Left renal pelvis (tissue), 4 donors: ENCODE measurements at places on chromosomes 1 and 21. TPM values are rescaled to one million over a fixed set of nuclear protein-coding genes. Genes with fewer than 3 reads are reported as not detected.
A peak's percentile ranks its signal among the peaks of the same experiment; 100 is the strongest.

DNA sequence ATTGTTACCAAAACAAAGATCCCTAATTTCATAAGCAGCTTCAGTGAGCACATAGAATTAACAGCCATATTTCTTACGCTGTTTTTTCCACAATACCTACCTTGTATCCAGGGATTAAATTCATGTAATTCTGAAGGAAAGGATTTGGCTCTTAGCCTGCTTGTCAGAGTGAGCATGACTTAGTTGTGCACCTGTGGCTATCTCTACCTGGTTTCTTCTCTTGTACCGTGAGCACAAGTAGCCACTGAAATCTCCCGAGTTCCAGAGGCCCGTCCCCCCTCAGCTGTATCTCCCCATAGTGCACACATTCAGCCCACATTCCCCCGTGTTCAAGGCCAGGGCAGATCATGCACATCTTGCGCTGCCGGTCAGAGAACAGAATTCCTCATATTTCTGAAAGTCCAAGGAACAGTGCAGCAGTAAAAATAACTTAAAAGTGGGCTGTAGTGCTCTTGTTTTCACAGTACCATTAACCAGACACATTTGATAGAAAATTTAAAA lies 2.3 kb downstream of the TENT5C start:
- DNase-seq, result no peak

DNA sequence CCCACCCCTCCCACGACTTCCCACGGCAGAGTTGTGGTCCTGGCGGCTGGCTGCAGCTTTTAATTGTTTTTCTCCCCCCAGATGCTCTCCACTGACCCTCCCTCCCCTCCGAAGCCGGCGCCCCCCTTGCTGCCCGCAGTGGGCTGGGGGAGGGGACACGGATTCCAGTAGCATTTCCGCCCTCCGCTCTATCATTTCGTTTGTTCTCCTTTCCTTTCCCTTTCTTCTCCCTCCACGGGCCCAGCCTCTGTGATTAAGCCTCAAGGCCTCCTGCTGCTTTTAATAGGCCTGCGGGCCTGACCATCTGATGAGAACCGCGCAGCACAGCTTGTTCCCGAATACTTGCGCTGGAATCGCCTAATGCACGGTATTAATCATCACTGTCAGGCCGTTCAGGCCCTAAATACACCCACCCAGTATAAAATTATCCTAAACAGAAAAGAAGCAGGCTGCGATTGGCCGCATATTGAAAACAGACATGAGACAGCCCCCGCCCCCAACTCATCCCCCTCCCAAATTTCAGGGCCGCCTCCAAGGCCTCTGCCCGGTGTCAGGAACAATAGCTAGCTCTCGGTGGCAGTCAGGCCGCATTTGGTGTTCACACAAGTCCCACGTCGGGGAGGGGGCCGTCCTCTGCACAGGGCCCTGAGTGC lies 102.0 kb upstream of the ARHGEF16 start:
- DNase-seq, result peak; percentile 36

- DNase-seq, result no peak
Measured at GRCh38 chr1:17614586-17614985, 75.1 kb downstream of the ARHGEF10L start.

- no peak for DNase-seq
Measured at GRCh38 chr1:18541046-18541795, 60.5 kb downstream of the KLHDC7A start.

GRCh38 chr1:6137758-6138157 lies 42.4 kb downstream of the CHD5 start:
- no peak for DNase-seq

- DNase-seq, result no peak
Measured at GRCh38 chr1:34270181-34270580, 93.5 kb downstream of the C1orf94 start.

DNA sequence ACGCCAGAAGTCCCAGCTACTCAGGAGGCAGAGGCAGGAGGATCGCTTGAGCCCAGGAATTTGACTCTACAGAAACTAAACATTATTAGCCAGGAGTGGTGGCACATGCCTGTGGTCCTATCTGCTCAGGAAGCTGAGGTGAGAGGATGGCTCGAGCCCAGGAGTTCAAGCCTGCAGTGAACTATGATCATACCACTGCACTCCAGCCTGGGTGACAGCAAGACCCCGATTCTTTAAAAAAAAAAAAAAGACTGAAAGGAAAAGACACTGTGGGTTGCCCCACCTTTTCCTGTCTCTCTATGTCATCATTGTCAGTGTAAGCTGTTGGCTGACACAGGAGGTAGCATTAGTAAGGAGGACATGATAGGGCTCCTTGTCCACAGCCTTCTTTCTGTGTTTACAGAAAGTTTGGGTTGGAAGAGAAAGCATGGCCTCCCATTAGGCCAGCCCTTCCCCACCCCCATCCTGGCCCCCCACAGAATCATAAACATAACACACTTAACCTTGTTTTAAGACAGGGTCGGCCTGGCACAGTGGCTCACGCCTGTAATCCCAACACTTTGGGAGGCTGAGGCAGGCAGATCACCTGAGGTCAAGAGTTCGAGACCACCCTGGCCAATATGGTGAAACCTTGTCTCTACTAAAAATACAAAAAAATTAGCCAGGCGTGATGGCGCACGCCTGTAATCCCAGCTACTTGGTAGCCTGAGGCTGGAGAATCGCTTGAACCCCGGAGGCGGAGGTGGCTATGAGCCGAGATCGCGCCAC lies 20.6 kb upstream of the RCAN3 start:
- no peak for DNase-seq

DNA sequence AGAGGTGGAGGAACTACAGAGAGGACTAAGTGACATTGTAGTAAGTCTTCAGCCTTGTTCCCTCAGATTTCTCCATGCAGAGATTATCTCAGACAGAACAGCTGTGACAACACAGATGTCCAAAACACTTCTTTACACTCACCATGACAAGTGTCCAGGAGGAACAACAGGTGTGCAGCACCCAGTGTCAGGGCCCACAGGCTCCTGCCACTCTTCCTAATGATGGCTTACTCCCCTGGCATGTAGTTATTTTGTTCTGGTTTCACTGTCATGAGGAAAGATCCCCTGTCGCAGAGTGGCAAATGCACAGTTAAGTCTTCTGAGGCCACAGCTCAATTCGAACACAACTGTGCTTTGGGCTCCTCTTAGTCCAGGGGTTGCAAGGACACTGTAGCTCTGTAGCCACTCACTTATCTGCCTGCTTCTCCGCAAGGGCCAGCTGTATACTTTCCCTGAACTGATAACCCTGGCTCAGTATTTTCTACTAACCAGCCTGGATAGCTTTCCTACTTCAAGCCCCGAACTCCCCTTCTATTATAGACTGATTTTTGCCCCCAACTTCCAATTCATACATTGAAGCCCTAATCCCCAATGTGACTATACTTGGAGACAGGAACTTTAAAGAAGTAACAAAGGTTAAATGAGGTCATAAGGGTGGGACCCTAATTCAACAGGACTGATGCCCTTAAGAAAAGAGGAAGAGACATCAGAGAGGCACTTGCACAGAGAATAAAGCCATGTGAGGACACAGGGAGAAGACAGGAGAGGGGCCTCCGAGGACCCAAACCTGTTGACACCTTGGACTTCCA lies 11.1 kb downstream of the PDZK1 start:
- no peak for DNase-seq

- DNase-seq, result no peak
Measured at GRCh38 chr1:160520999-160521398, 2.1 kb downstream of the SLAMF6 start.

DNA sequence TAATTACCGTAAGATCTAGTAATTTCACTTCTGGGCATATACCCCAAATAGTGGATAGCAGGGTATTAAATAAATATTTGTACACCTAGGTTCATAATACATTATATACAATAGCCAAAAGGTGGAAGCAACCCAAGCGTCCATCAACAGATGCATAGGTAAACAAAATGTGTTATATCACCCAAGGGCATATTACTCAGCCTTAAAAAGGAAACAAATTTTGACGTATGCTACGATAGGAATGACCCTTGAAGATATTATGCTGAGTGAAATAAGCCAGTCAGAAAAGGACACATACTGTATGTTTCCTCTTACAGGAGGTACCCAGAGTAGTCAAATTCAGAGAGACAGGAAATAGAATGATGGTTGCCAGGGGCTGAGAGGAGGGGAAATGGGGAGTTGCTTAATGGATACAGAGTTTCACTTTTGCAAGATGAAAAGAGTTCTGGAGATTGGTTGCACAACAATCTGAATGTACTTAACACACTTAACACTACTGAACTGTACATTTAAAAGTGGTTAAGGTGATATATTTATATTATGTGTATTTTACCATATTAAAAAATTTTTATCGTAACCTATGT lies 36.6 kb upstream of the KCTD3 start:
- DNase-seq, result no peak

DNA sequence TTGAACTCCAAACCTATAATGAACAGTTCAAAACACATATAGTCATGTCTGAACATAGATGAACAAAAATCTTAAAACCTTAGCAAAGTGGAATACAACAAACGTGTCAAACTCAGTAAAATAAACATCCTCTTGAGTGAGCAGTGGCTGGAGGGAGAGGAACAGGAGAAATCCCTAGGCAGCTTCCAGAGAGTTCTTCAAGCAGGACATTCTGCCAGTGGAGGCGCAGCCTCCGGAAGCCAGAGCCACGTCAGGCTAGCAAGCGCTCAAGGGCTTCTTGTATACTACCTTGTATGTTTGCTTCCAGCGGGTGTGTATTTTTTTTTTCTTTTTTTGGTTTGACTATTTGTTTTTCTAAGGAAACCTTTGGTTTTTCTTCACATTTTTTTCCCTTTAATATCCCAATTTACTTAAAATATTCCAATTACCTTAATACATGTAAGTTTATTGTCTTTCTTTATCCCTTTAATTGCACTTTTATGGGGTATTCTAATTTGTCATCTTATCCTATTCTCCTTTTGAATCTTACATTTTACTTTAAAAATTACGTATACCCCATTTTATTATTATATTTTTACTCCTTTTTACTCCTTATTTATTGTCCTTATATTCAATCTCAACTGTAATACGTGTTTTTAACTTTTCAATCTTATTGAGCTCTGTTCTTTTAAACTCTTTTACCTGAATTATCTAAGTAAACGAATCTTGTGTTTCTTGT lies 42.0 kb downstream of the COLGALT2 start:
- DNase-seq, result no peak

DNA sequence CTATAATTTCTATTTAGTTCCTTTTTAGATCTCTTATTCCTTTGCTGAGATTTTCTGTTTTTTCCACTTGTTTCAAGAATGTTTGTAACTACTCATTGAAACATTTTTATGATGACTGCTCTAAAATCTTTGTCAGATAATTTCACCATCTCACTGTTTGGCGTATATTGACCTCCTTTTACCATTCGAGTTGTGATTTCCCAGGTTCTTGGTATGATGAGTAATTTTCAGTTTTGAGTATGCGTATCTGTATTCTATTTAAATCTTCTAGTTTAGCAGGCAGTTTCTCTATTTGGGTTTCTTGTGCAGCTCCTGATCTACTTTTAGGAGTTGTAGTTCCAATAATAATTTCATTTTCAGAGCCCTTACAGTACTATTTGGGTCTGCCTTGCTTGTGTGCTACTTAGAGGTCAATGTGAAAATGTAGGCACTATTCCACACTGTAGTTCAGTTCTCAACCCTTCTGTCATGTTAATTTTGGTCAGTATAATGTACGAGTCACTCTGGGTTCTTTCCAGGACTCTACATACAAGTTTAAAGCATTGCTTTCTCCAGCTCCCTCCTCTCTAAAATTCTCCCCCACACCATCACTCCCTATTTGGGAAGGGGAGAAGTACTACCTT lies 115.5 kb downstream of the ACBD6 start:
- DNase-seq, result no peak

- DNase-seq, result no peak
Measured at GRCh38 chr1:213980906-213981305, 6.9 kb upstream of the PROX1 start.

DNA sequence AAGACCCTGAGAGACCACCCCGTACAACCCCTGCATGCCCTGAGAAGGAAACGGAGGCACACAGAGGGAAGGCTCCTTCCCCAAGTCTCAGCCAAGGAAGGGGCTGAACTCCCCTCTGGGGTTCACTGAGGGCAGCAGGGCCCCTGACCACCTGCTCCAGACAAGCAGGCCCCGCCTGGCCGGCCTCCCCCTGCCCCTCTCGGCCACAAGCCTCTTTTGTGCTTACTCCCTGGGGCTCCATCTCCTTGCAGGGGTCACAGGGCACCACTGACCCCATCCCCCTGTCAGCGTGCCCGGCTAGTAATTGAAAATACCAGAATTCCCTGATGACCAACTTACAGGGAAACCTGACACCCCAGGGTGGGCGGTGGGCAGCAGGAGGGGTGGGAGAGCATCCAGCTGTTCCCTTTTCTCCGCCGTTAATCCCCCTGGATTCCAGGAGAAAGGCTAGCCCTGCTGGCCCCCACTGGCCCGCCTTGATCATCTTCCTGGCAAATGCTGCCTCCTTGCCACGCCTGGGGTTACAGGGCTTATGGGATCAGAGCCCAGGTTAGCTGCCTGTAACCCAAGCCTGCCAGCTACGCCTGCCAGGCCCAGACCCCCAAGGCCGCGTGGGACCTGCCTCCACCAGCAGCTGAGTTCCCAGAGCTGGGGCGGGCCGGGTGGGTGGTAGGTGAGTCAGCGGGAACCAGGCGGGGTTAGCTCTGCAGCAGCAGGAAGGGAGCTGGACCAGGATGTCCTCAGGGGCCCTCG lies 96.1 kb downstream of the LACTBL1 start:
- no peak for DNase-seq

DNA sequence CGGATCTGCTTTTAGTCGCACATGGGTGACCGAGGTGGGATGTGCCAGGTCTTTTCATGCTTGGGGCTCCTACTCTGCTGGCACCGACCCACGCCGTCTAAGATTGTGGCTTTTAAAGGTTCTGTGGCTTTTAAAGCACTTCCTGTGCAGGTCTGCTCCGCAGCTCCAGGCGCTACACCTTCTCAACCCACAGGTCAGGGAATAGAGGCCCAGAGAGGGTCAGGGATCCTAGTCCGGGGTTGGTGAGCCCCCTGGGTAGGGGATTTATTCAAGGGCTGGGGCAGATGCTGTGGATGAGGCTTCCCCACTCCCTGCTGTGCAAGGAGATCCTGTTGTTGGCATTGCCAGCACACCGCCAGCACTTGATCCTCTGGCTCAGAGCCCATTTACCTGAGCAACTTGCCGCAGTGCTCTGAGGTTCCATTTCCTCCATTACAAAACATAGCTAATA lies 212.8 kb upstream of the RAB4A start:
- DNase-seq, result no peak

- DNase-seq, result no peak
Measured at GRCh38 chr1:207019661-207020060, 12.9 kb downstream of the C1orf116 start.

DNA sequence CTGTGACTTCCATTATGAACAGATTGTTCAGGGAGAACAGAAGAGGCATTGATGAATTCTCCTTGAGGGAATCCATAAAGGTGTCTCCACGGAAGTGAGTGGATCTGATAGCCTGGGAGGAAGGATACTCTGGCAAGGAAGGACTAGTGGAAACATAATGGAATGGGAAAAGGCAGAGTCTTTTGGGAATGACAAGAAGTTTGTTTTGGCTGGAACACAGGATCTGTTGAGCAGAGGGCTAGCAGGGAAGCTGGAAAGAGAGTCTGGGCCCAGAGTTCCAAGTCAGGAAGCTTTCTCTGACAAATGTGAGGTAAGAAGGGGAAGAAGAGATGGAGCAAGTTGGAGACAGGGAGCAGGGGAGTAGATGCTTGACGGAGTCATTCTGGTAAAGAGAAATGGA lies 8.1 kb downstream of the ADAMTS5 start:
- no peak for DNase-seq

Gene CREG1
- polyA plus RNA-seq, result 86.3 TPM

Gene LEMD1
- polyA plus RNA-seq, result 2.3 TPM

Gene COL24A1
- 1.7 TPM for polyA plus RNA-seq

Gene RAD54L
- polyA plus RNA-seq, result 11.3 TPM

Gene HSD3B2
- 2.6 TPM for polyA plus RNA-seq

Gene EIF4G3
- polyA plus RNA-seq, result 72.9 TPM

Gene CYP4B1
- 2.1 TPM for polyA plus RNA-seq

Gene PRKCZ
- 35.9 TPM for polyA plus RNA-seq

Gene KPRP
- polyA plus RNA-seq, result not detected
